ENCODE measurements at places on chromosomes 5 and 9.

- DNase-seq, result no peak
Observed at GRCh38 chr5:90641528-90641927, 82.9 kb downstream of the ADGRV1 start.

DNA sequence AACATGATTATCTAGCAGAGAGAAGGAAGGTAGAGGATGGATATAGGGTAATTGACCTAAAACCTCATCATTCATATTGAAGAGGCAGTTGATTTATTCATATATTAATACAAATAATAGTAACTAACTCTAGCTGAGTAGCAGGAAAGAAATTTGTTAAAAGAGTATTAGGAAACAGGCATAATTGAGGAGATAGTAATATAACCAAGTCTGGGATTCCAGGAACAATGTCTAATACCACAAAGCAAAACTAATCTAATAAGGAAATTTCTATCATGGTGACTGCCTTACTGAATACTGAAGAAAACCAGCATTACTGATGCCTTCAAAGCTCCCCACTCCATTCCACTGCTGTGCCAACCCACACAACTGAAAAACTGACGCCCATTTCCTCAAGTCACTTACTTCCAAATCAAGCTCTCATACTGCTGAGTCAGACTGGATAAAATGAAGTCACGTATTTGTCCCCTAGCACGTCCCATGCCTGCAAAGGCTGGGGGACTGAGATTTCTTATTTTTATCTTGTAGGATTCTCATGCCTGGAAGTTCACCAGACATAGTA lies 153.9 kb downstream of the SMC2 start:
- no peak for DNase-seq

DNA sequence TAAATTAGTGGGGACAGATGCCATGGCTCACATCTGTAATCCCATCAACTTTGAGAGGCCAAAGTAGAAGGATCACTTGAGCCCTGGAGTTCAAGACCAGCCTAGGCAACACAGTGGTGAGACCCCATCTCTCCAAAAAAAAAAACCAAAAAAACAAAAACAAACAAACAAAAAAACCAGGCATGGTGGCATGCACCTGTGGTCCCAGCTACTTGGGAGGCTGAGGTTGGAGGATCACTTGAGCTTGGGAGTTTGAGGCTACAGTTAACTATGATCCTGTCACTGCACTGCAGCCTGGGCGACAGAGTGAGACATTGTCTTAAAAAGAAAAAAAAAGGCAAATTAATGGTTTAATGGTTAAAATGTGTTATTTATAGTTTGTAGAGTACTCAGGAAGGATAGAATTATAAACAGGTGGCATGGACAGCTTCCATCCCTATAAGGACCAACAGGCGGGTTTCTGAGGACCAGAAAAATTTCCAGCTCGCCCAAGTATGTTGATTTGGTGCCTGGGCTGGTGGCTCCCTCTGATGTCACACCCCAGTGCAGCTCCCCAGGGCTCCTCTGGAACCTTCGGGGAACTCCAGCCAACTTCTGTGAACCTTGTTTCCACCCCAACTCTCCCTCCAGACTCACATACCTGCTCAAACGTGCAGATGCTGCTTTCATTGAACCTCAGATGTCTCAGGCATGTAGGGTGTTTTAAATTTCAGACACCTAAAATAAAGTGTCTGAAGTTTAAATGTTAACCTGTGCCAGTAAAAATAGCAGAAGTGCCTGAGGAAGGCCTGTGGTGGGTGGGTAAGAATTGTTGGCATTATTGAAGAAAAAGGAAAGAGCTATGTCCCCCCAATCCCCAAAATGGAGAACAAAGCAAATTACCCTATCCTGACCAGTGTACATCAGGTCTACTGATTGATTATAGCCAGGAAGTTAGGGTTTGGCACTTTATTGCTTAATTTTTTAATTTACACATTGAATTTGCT lies 69.0 kb downstream of the TRIO start:
- DNase-seq, result no peak

GRCh38 chr9:89167788-89168187 lies 10.8 kb downstream of the SHC3 start:
- DNase-seq, result no peak

- DNase-seq, result no peak
Observed at GRCh38 chr9:5569409-5569808, 59.1 kb downstream of the PDCD1LG2 start.

- DNase-seq, result no peak
Observed at GRCh38 chr9:4569101-4569500, 78.8 kb downstream of the SLC1A1 start.

- no peak for DNase-seq
Observed at GRCh38 chr9:113617550-113617949, 154.0 kb downstream of the RGS3 start.

- no peak for DNase-seq
Observed at GRCh38 chr9:28073270-28073669, 500.0 kb upstream of the C9orf72 start.

GRCh38 chr9:94212531-94212930 lies 46.6 kb upstream of the ZNF169 start:
- no peak for DNase-seq

- no peak for DNase-seq
Observed at GRCh38 chr9:5593904-5594303, 35.0 kb upstream of the RIC1 start.

DNA sequence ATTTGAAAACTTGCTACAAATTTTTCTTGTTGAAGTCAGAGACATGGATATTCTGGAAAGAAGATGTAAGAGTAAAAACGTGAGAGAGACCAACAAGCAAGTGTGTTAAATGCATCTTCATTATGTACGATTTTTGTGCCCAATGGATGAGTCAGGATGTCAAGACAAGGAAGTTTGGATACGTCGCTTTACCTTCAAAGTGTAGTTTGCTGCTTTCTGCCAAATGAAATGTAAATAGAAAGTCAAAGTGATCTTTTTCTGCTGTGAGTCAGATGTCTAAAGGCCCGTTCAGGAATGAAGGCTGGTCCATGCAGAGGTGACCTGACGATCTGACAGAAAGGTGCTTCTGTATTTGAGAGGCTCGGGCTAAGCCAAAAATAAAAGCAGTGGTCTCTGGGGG lies 273.1 kb upstream of the PIK3R1 start:
- DNase-seq, result no peak

Measured in activated CD4-positive, alpha-beta T cell treated with anti-CD3 and anti-CD28 coated beads, Interleukin-2, amount 50 U/mL, for 4 hours (primary cell).